Hippocampal formation (tissue), 2 donors: ENCODE measurements at places on chromosomes 11 and 22.

DNA sequence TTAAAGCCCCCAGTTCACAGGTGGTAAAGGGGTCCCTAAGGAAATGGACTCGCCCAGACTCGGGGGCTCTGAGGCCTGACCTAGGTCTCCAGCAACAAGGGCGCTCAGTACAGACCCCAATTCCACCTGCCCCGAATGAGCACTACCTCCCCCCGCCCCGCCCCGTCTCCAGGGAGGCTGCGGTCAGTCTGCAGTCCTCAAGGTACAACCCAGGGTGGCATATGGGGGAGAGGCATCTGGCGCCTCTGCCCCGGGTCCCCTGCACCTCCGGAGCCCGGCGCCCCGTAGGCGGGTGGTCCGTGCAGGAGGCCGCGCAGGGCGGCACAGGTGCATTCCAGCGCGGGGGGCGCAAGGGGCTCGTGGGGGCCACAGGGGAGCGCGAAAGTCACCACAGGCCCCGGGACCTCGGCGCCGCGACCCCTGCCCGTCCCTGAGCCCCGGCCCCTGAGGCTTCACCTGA, 361 bp downstream of the CTSD start:
- DNase-seq: no peak

DNA sequence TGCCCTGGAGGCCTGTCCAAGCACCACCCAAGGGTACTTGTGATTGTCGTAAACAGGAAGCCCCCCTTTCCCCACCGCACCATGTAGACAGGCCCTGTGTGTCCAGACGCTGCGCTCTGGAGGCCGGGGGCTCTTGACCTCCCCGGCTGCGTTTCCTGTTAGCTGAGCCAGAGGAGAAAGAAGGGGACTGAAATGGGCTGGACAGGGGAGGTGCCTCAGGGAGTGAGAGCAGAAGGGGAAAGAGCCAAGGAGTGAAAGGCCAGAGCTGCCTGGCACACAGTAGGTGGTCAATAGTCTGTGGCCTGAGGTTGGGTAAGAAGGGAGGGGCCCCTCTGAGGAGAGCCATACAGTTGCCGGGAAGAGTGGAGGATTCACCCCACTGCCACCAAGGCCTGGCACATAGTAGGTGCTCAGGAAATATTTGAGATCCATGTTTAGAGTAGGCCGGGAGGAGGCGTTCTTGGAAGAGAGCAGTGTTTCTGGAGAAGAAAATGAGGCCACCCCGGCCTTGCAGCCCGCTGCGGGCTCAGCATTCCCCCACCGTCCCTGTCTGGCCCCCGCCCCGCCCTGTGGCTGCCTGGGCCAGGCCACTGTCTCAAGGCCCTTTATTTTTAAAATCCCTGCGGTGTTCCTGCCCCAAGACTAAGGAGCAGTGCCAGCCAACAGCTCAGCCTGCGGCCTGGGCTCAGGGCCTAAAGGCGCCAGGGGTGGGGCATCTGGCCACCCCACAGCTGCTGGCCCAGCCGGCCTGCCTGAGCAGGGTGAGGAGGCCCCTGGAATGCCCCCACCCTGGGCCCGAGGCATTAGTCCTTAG, 13.6 kb upstream of the CDC42EP1 start:
- DNase-seq: peak; percentile 66

GRCh38 chr11:63610604-63611394, 3.4 kb downstream of the PLAAT3 start:
- DNase-seq: peak; percentile 43

- DNase-seq: no peak
Observed at GRCh38 chr11:67264877-67265632, 1.2 kb upstream of the GRK2 start.

DNA sequence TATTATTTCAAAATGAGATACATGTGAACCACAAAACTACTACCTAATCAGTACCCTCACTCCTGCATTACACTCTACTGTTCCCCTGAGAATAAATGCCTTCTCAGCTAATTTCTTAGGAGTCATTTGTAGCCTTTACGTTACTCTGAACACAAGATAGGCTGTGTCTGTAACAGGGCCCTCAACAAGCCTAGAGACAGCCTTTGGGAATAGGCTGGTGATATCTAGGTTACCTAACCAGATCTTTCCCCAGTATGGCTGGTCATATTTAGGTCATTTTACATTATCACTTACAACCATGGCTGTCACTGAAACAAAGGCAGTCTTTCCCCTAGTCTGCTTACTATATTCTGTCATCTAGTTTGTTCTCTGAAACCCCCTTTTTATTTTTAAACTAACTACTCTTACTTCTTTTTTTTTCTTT, 14.2 kb downstream of the ATM start:
- DNase-seq: no peak

DNA sequence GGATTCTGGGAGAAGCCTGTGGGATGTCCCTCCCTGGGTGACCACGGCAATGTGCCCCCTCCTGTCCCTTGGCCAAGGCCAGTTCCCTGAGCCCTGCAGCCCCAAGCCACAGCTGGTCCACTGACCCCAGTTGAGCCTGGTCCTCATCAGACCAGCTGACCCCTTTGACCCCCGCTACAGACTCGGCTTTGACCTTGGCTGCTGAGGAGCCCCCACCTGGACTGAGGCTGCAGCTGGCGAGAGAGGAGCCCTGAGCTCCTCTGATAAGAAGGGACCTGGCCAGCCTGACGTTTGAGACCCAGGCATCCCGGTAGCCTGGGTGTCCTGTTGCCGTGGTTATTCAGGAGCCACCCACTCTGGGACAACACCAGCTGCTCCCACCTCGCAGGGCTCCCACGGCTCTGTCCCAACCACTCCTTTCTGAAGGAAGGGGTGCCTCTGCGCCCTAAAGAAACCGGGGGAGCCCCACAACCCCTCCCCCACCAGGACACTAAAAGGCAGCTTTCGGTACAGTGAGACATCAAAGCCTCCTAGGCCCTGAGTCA, 3.0 kb downstream of the ASCL2 start:
- no peak for DNase-seq

GRCh38 chr11:76857781-76858410, 2.8 kb upstream of the ACER3 start:
- DNase-seq: no peak

DNA sequence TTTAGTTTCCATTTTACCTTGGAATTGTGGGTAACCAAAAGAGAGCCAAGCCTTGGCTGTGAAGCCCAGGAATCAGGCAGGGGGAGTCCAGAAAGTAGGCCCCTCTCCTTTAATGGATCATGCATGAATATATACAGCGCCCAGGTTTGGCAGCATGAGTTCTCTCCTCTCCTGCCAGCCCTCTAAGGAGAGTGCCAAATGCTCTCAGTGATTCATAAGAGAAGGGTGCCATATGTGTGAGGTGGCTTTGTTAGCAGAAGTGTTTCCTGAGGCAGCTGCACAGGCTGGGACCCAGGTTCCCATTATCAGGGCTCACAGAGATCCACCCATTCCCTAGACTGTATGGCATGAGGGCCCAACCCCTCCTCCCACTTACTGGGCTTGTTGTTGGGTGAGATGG, 52.3 kb upstream of the SCUBE2 start:
- DNase-seq: no peak

GRCh38 chr11:117862753-117863152, 13.7 kb downstream of the FXYD6 start:
- no peak for DNase-seq

DNA sequence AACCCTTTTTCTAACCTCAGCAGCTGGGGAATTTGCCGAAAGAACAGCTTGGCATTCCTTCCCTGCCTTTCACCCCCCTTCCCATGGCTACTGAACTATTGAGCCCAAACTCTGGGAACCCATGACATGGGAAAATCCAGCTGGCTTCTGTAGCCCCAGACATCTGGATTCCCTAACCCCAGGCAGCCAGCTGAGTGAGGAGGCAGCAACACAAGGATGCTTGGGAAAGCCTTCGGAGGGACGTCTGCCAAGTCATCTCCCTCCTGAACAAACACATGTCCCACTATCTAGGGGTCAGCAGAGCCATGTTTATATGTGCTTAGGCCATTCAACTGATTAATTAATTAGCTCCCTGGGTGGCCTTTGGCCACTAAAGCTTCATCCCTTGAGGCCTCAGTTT, 21.6 kb downstream of the LRRC55 start:
- no peak for DNase-seq

- DNase-seq: peak; percentile 80
Observed at GRCh38 chr11:110712659-110713448, 617 bp upstream of the ARHGAP20 start.

DNA sequence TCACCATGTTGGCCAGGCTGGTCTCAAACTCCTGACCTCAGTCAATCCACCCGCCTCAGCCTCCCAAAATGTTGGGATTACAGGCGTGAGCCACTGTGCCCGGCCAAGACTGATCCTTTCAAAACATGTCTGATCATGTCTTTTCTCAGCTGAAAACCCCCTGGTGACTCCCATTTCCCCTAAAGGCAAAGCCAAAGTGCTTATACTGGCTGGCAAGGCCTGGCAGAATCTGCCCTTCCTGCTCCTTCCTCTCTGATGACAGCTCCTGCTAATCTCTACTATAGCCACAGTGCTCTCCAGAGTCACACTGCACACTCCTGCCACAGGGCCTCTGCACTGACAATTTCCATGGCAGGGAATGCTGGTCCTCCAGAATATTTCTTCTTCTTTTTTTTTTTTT, 2.6 kb upstream of the MCHR1 start:
- no peak for DNase-seq

- DNase-seq: no peak
Observed at GRCh38 chr11:659532-660085, 22.5 kb downstream of the DRD4 start.

GRCh38 chr11:57131080-57131790, 50.5 kb upstream of the LRRC55 start:
- no peak for DNase-seq

- no peak for DNase-seq
Observed at GRCh38 chr11:7775689-7776088, 21.1 kb downstream of the OR5P2 start.

DNA sequence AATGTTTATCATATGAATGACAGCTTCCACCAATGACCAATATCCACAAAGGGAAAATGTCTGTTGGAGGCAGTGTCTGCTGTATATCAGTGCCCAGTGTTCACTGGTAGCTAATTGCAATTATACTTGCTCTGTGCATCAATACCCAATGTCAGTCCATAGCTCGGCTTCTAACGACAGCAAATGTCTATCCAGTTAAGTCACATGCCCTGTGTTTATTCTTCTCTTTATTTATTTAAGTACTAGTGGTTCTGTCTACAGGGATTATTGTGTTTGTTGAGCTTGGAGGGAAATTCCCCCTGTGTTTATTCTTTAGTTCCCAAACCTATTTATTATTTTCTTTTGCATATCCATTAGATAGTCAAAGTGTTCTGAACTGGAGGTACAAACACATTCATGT, 18.6 kb downstream of the TSKU start:
- DNase-seq: no peak

DNA sequence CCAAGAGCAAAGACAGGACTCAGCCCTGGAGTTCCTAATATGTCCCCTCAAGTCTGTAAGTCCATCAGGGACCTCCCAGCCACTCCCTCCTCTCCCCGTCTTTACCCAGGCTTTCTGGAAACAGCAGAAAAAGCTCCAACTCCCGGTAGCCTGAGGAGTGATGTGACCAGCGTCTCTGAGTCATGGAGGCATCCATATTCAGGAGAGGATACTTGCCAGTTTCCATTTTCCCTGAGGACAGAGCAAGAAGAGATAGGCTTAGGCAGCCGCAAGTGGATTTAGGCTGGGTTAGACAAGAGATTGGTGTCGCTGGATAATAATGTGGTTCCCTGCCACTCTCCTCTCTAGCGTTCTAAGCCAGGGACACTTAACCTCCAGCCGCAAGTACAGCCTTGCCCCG, 206.6 kb downstream of the GRIK4 start:
- DNase-seq: no peak

- no peak for DNase-seq
Observed at GRCh38 chr11:112965656-112966055, 4.4 kb downstream of the NCAM1 start.
